ENCODE measurements at places on chromosomes 3 and 15. TPM values are rescaled to one million over a fixed set of nuclear protein-coding genes. Genes with fewer than 3 reads are reported as not detected.

APPL1 gene
- 38.9 TPM for total RNA-seq

- DNase-seq = peak; percentile 88
- H3K27ac ChIP-seq = no peak overlapping the region
- H3K36me3 ChIP-seq = peaks cover 5% of the 10 kb centered on the region
- H3K27me3 ChIP-seq = no peaks in the 10 kb centered on the region
Measured at GRCh38 chr3:172666873-172667694, 43.8 kb downstream of the NCEH1 start.

DNA sequence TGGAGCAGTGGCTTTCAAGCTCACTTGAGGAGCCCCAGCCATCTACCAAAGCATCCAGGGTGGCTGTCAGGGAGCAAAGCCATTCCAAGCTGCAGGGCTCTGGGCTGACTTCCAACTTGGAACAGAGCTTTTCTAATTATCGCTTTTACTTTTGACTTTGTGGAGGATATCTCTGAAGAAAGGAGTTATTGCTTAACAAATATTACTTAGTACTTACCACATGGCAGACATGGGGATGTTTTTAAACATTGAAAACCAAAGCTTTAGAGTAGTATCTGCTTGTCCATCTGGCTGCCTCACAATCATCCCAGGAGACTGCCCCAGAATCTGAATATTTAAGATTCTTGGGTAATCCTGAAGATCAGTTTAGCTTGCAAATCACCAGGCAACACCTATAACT, 8.9 kb downstream of the TAGLN3 start:
- no peak for DNase-seq
- peaks cover 28% of the 10 kb centered on the region for H3K4me1 ChIP-seq
- no peak overlapping the region for H3K27ac ChIP-seq
- no peak overlapping the region for H3K4me3 ChIP-seq
- H3K27me3 ChIP-seq = no peaks in the 10 kb centered on the region
- no peaks in the 10 kb centered on the region for H3K36me3 ChIP-seq

DNA sequence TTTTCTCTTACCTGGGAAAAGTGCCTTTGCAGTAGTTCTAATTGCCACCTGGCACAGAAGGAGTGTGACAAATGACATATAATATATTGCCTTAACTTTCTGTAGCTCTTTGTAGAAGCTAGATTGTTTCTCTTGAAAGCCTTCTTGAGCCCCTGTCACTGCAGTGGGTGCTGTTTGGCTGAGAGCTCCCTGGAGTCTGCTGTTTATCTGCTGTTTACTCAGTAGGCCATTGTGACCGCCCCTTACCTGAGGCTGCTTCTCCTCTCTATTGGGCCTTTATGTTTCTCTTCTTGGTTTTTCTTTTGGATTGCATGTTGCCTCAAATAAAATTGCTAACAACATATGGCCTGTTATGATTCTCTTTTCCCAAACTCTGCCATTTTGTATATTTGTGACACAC, 16.7 kb downstream of the MAP2K5 start:
- peaks cover 4% of the 10 kb centered on the region for H3K4me1 ChIP-seq
- H3K27me3 ChIP-seq = no peaks in the 10 kb centered on the region
- H3K27ac ChIP-seq = no peak overlapping the region

GRCh38 chr3:47342151-47342550, 38.7 kb upstream of the PTPN23 start:
- H3K4me1 ChIP-seq = no peaks in the 10 kb centered on the region
- no peak overlapping the region for H3K27ac ChIP-seq
- no peak overlapping the region for H3K4me3 ChIP-seq
- peaks cover 54% of the 10 kb centered on the region for H3K36me3 ChIP-seq
- no peak for DNase-seq
- no peaks in the 10 kb centered on the region for H3K27me3 ChIP-seq
